ENCODE measurements at places on chromosomes 5 and 9.
A peak's percentile ranks its signal among the peaks of the same experiment; 100 is the strongest.

GRCh38 chr9:134619983-134620661, 21.5 kb upstream of the COL5A1 start:
- no peak for DNase-seq

DNA sequence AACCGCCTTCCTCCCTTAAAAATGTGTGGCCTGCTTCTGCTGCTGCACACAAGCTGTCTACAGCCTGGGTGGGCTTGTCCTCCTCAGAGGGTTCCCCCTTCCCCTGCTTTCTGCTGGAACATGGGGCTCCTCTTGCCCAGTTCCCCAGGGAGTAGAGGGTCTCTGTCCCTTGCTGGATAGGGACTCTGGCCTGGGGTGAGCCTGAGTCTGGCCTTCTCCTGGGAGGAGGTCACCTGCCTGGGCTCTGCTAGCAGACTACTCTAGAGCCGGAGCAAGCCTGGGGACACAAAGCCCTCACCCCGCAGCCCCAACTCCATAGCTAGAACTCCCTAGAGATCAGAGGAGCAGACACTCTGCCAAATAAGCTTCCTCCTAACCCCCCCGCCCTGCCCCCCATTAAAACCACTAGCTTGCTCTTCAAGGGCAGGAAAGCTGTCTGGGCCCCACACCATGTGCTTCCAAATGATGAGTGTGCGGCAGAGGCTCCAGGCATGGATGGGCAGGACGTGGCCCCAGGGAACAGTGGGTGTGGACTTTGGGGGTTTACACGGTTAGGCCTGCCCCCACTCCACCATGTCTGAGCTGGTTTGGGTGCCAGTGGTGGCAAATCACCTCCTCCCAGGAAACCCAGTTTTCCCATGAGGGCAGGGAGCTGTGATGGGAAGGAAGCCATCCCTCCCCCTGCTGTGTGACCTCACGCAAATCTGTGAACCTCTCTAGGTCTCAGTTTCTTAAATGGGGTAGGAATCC, 10.0 kb downstream of the TCF7 start:
- DNase-seq: no peak

DNA sequence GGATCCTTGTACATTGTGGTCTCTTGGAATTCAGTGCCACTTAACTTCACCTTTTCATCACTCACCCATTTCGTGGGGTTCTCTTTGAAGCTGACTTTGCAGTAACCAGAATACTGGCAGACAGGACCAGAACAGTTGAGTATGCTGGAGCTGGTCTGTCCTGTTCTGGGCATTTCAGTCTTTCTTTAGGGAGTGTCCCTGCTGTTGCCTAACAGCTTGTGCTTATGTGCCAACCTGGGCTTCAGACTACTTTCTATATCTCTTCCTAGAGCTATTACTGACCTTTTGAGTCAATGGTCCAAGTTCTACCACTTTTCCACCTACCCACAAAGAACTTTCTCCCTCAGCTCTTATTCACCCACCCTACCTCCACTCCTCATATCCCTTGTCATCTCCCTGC, 10.0 kb upstream of the INSL6 start:
- no peak for DNase-seq

DNA sequence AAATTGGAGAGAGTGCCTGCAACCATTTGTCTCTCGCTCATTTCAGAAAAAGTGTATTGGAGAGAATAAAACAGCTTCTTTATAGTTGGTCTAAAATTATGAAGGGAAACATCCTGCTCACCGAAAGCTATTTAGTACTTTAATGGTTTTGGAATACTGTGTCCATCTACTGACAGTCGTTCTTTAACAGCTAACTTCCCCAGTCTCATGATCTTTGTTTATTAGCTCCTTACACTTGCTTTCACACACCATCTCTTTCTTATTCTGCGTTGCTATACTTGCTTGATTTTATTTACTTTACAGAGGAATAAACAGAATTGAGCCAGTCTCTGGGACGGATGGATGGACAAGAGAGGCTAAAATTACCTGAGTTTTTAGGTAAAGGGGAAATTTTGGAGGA, 229.3 kb downstream of the CCDC171 start:
- no peak for DNase-seq

- DNase-seq: no peak
These were observed 55.2 kb upstream of the NEK6 start for GRCh38 chr9:124202447-124202971.

DNA sequence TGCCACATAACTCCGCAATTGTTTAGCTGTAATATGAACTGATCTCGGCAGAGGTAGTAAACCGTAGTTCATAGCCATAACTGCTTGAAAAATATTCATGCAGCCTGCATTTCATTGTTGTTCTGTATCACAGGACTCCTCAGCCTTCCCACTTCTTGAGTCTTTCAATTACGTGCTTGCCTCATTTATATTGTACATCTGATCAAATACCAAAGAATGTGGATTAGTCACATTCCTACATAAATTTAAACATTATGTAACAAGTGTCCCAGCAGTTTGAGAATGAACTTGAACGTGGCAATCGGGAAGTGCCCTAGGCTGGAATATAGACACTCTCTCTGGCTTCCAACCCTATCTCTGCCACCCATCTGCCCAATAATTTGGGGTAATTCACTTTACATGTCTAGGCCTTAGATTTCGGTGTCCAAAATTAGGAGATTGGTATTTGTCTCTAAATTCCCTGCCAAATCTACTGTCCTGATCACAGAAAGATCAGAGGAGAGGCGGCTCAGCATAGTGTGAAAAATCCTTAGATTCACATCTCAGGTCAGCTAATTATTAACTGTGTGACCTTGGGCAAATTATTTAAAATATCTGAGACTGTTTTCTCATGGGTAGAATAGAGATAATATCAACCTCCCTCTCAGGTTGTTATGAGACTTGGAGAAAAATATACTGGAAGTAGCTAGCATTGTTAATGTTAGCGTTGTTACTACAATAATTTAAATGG, 215.1 kb upstream of the RFX3 start:
- no peak for DNase-seq

- peak; percentile 86 for DNase-seq
These were observed 1.0 kb downstream of the MATR3 start for GRCh38 chr5:139294374-139295165.

DNA sequence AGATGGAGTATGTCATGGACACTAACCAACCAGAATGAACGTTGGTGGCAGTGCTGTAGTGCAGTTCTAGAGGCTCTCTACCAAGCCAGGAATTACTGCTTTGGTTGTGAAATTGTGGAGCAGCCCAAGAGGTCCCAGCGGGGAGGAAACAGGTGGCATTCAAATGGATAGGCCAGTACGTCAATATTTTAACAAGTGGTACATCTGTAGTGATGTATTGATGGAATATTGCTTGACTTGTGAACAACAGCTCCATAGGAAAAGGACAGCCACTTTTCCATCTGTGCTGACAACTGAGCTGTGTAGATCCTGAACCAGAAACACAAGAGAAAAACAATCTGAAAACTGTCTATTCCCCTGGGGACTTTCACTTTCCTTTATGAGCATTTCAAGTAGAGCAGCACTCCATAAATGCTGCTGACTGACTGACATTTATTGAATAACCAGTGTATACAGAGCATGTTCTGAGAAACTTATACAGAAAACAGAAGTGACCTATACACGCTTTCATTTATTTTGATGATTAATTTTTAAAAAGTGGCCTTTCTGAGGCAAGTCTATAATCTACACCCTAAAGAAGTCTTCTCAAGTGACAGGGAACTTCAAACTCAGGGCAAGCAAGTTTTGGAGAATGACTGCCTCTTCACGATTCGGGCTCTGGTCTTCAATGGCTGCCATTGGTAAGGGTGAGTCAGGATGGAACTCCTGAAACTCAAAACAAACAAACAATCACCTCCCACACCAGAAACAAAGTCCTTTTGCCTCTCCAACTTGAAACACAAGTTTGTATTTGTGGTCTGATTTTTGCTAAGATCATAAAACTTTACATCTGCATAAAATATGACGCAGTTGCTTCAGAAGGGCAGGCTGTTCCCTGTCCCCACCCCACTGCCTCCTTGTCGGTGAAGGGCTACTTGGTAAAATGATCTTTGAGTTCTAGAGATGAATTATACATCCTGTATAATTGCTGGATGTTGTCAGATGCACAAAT, 362.4 kb downstream of the NDUFS4 start:
- peak; percentile 40 for DNase-seq

DNA sequence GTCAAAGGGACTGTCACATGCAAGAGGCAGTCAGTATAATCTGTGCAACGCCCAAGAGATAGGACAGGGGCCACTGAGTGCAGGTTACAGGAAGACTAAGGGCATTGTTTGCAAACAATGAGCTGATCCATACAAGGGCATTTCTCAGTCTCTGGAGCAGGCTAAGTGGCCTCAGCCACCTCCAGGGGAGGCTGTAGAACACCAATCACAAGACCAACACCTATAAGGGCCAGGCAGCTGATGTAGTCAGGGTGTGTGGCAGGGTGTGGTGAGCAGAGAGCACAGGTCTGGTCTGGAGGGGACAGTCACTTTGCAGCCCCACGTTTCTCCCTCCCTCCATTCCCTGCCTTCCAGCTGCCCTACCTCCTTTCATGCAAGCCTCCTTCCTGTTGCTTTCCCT, 83.2 kb upstream of the ADRA1B start:
- DNase-seq: no peak

GRCh38 chr5:71974622-71975021, 132.7 kb upstream of the MAP1B start:
- no peak for DNase-seq

- no peak for DNase-seq
These were observed 164.7 kb downstream of the TMEM167A start for GRCh38 chr5:82912462-82912861.

GRCh38 chr5:68669864-68670575, 423.8 kb upstream of the SLC30A5 start:
- no peak for DNase-seq

DNA sequence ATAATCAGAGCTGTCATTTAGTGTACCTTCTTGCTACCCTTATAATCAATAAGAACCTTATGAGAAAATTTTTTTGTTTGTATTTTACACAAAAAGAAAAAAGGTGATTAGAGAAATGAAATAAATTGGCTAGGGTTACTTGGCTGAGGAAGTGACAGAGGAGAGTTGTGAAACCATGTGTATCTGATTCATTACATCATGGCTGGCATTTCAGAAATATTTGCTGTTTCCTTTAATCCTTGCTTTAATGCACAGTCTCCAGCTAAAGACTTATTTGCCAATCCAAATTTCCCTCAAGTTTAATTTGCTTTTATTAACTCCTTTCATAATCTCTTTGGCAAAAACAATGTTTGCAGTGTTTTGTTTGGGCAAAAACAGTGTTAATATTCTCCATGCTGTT, 543.1 kb downstream of the KIF4B start:
- DNase-seq: no peak

DNA sequence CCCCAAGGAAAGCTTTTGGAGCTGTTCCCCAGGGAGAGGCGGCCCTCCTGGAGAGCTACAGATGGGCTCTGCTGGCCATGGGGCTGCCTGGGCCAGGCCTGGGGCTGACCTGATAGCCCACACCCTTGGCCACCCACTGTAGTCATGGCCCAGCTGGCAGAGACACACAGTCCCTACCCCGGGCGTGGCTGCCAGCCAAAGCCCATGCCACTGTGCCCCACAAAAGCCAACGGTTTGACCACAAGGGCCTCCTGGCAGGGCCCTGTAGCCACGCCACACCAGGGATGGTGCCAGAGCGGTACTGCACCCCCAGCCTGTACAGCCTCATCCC, 15.2 kb downstream of the NACC2 start:
- no peak for DNase-seq

GRCh38 chr5:69295088-69295754, 37.4 kb downstream of the CCDC125 start:
- no peak for DNase-seq

- DNase-seq: no peak
These were observed 18.3 kb upstream of the SYNPO start for GRCh38 chr5:150622157-150622556.

GRCh38 chr5:159663986-159664385, 252.3 kb upstream of the ADRA1B start:
- no peak for DNase-seq

DNA sequence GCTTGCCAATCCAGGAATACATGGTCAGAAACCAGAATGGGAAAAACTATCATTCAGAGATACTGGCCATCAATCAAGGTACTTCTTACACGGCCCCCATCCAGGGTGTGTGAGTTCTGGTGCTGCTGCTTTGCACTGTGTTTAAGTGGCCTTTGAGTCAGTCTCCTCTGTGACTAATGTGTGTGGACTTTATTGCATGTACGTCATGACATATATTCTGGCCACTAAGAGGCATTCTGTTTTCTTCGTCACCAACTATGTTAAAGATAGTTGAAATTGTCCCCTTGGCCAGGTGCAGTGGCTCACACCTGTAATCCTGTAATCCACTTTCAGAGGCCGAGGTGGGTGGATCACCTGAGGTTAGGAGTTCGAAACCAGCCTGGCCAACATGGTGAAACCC, 8.5 kb downstream of the EXOSC3 start:
- DNase-seq: no peak

DNA sequence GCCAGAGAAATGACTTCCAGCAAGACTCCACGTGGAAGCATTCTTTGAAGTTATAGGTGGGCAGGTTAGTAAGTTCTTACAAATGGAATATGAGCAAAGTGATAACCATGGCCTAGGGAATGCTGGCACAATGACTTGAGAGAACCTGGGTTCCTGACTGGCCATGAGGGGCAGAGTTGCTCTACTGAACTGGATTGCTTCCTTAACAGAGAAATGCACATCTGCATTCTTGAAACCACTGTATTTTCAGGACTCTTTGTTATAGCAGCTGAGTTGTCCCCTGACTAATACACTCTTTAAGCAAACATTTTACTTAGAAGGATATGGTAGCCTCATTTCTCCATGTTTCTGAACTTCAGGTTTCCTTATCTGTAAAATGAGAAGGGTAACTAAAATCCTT, 108.3 kb upstream of the GNA14 start:
- DNase-seq: no peak

GRCh38 chr5:111172504-111172903, 51.7 kb upstream of the CAMK4 start:
- DNase-seq: no peak

- no peak for DNase-seq
These were observed 91.7 kb downstream of the EDIL3 start for GRCh38 chr5:84292788-84293653.

- no peak for DNase-seq
These were observed 878 bp downstream of the HIGD2A start for GRCh38 chr5:176389135-176390123.

GRCh38 chr5:2801577-2802525, 50.4 kb upstream of the IRX2 start:
- DNase-seq: no peak

GRCh38 chr5:112906637-112907036, 15.4 kb downstream of the REEP5 start:
- DNase-seq: no peak

DNA sequence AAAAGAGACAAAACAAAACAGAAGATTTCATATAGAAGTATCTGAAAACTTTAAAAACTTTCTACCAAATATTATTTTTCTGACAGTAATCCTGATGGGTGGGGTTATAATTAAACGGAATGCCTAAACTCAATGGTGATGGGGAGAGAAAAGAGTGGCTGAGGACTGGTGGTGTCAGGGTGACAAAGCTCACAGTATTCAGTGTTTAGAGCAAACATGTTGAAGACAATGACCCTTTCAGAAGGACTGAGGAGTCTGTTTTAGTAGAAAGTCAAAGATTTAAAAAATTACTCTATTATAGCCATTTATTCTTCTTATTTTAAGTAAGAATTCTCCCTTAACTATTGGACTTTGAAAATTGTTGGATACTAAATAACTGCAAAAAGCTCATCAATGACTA, 1144.0 kb downstream of the TAF11L14 start:
- no peak for DNase-seq

Data from glutamatergic neuron (in vitro differentiated cells).